ENCODE measurements at places on chromosomes 1 and 21.

GRCh38 chr1:170893655-170894297 is 41.6 kb upstream of the MROH9 start:
- no peak for DNase-seq

DNA sequence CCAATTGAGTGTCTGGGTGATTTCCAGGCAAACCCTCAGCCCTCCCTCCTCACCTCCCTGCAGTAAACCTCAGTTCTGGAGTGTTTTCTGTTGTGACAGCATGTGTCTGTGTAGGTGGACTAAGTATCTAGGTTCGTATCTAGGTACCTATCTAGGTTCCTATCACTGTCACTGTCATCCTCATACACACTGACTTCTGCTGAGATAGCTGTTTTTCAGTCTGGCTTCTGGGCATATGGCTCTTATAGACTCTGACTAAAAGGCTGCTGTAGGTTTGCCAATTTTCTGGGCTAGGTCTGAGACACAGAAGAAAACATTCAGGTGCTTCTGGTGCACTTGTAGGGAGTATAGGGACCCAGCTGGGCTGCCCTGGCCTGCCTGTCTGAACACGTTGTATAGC is 8.1 kb upstream of the TRIM67 start:
- DNase-seq = no peak

- no peak for DNase-seq
Measured at GRCh38 chr21:23612210-23612609, 1995.1 kb downstream of the MRPL39 start.

- DNase-seq = no peak
Measured at GRCh38 chr1:163771637-163772036, 449.9 kb downstream of the NUF2 start.

DNA sequence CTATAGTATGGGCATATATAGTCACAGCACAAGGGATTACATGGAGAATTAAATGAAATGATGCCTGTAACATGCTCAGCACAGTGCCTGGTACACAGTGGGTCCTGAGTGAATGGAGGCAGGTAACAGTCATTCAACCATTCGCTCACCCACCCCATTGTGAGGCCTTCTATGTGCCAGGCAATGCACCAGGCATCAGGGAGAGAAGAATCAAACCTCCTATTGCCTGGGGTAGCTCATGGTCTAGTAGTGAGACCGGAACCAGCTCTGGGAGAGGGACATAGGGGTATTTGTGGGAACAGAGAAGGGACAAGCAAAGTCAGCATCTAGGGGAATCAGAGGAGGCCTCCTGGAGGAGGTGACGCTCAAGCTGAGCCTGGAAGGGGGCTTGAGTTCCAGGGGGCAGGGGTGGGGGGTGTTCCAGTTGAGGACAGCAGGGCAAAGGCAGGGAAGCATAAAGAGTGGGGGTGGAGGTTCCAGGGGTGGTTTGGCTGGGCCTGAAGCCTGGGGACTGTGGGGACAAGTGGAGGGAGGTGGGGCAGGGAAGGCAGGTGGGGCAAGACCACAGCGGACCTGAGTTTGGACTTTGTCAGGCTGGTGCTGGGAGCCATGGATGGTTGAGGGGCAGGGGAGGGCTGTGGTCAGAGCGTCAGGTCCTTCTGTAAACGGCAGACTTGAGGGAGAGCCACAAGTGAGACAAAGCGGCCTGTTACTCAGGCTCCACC is 591.6 kb downstream of the PTPRU start:
- DNase-seq = no peak

DNA sequence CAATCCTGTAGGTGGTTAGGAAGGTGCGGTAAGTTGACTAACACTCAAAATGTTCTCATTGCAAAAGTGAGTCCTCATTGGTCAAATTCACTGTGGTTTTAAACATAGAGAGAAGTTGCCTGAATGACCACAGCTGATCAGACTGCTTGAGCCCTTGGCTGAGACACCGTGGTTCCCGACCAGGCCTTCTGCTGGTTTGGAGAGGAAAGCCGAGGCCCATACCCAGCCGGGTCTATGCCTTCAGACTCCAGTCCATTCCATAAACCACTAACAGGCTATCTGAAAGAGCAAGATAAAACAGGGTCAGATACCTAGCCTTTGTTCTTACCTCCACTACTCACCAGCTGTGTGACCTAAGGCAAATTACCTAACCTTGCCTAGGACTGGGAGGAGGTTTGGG is 133.9 kb downstream of the LMX1A start:
- peak; percentile 81 for DNase-seq

GRCh38 chr1:197152662-197153061 is 6.2 kb upstream of the ASPM start:
- no peak for DNase-seq

Data from NCI-H1092 treated with DMSO at 0.1 percent for 48 hours (cell line).